ENCODE measurements at places on chromosomes 11 and 22. TPM values are rescaled to one million over a fixed set of nuclear protein-coding genes. Genes with fewer than 3 reads are reported as not detected.

GRCh38 chr22:36925388-36926290 is 12.2 kb downstream of the CSF2RB start:
- DNase-seq: no peak

- no peak for DNase-seq
Measured at GRCh38 chr11:23543651-23544222, 683.5 kb upstream of the CCDC179 start.

GRCh38 chr22:29266564-29267461 is 968 bp downstream of the RHBDD3 start:
- no peak for DNase-seq

- no peak for DNase-seq
Measured at GRCh38 chr11:100857236-100858005, 170.3 kb downstream of the ARHGAP42 start.

- DNase-seq: peak; percentile 90
Measured at GRCh38 chr22:17910561-17911311, 113.6 kb downstream of the MICAL3 start.

CDCA5 gene
- total RNA-seq: 28.5 TPM

- peak; percentile 35 for DNase-seq
Measured at GRCh38 chr11:77179048-77179447, 51.0 kb downstream of the MYO7A start.

GRCh38 chr11:82995754-82996398 is 75.8 kb downstream of the RAB30 start:
- DNase-seq: no peak

DNA sequence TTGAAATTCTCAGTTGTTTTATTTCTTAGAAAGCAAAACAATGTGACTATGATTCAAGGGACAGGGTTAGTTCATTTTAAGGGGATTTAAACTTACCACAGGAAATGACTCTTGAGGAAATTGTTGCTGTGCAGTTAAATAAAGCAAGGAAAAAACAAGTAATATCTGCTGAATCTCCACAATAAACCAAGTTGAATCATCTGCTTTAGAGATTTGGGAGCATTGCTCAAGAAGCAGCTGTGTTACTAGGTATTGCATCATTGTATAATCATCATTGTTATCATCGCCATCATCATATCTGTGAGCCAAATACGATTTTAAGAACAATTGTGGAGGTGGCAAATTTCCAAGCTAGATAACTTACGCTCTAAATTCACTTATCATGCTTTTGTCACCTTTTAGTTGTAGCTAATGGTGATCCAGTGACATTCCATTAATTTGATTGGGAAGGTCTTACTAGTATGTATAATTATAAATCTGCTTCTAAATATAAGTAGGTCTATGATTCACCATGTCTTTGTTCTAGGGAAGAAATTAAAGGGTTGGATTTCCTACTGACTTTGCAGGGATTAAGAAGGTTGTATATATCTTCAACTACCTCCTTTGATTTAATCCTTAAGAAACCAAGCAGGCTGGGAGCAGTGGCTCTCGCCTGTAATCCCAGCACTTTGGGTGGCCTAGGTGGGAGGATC is 19.9 kb downstream of the MMP10 start:
- DNase-seq: no peak

- DNase-seq: no peak
Measured at GRCh38 chr11:5232176-5232575, 2.1 kb downstream of the HBD start.

VWA5A gene
- total RNA-seq: 31.3 TPM

DNA sequence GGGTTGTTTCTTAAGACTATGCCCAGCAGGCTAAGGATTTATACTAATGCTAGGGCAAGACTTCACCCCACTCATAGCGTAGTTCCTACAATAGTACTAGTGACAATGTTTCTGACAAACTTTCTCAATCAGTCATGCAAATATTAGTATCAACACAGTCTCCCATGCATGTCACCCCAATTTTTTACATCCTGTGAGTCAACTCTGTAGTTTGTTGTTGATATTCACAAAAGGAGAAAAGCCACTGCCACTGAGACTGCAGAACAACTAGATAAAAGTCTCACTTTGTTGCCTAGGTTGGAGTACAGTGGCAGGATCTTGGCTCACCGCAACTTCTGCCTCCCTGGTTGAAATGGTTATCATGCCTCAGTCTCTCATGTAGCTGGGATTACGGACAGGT is 155.2 kb downstream of the RBFOX2 start:
- no peak for DNase-seq

DNA sequence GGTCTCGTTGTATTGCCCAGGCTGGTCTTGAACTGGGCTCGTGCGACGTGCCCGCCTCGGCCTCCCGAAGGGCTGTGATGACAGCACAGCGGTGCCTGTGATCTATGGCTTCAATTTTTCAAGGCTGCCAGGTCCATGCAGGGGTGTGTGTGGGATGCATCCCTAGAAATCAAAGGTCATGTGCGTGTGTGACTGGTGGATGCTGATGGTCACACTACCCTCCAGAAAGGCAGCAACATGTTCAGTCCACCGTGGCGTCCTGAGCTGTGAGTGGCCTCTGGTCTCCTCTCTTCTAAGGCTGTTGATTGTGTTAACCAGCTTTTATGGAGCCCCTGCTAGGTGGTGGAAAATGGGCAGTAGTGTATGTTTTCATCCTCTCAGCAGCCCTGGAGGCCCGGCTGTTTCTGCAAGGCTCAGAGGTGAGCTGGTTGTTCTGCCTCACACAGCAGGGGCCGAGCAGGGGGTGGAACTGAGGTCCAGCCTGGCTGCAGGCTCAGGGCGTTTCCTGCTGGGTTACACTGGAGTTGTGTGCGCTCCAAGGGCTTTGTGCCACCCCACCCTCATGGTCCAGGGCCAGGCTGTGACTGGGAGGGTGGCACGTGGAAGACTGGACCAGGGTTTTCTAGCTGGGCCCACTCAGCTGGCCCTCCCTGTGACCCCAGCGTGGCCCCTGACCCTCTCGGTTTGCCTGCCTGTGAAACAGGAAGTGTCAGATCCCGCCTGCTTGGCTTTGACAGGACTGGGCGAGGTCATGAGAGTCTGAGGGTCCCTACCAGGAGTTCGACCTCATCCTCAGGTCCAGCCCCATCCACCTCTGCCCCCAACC is 7.7 kb downstream of the BIK start:
- no peak for DNase-seq

OR51B4 gene
- 0.74 TPM for total RNA-seq

ARHGAP42 gene
- total RNA-seq: 12.1 TPM

GRCh38 chr11:119388103-119388502 is 6.6 kb upstream of the USP2 start:
- no peak for DNase-seq

DNA sequence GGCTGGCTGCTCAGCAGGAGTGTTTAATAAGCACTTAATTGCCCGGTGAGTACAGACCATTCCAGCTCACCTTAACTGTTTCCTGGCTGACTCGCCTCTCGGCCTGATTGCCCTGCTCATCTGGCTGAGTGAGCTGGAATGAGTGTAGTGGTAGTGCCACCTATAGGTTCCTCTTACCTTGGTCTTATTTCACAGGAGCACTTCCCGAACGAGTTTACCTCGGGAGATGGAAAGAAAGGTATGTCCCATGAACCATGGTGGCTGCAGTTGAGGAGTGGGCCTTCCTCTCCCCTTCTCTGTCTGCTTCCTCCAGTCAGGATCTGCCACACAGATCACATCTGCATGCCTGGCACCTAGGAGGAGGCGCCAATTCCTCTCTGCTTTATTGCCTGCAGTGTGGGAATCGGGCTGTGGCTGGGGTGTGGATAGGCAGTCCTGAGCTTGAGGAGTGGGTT is 26.7 kb downstream of the UPB1 start:
- peak; percentile 28 for DNase-seq

DNA sequence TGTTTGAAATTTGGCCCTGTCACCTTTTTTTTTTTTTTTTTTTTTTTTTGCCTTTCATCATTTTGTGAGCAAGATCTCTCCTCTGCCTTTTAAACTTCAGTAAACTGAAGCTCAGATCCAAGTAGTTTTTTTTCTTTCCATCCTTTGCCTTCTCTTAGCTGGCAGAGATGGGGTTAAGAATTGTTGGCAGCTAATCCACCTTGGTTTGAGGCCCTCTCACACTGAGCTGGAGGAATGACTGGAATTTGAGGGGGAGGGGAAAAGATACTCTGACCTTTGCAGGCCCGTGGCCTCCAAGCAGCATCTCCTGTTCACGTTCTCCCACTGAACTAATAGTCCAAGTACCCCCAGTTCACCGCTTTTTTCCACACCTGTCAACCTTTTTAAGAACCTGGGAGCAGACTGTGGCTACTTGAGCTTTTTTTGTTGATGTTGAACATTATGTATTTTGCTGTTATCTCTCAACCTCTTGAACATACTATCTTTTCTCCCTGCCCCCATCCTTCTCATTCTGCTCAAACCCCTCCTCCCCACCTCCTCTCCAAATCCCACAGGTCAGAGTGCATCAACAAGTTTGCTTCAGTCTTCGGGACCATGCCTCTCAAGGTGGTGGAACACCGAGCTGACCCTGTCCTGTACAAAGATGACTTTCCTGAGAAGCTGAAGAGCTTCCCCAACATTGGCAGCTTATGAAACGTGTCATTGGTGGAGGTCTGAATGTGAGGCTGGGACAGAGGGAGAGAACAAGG is 66.2 kb downstream of the ALX4 start:
- no peak for DNase-seq

DNA sequence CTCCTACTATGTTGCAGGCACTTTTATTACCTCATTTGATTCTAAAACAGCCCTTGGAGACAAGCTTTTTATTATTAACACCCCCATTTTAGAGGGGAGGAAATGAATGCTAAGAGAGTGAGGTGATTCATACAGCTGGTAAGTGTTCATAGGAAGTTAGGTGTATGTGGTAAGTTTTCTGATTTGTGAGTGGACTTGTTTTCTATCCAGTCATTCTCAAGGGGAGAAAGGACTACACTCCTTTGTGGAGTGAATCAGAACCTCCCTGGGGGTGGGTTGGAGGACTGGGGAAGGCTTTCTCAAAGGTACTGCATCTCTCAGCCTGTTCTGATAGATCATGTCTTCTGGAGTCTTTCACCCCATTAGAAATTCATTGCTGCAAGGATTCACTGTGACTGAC is 23.5 kb downstream of the PKNOX2 start:
- DNase-seq: no peak

GRCh38 chr11:74648894-74649293 is 56.5 kb downstream of the POLD3 start:
- no peak for DNase-seq

NEFH gene
- 18.6 TPM for total RNA-seq

DNA sequence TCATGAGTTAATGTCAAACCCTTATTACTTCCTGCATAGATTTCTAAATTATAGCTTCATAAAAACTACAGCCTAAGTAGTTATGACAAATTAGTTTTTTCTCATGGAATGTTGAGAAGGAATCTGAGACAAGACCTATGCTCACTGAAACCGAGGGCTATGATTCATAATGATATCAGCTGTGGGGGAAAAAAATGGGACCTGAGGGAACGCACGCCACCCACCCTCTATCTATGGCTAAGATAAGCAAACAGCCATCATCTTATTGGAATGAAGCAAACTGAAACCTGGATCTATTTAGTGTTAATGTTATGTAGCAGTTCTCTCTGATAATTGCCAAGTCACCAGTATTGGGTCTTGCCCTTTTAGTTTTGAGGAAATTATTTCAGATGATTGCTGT is 906.9 kb upstream of the RAG2 start:
- no peak for DNase-seq

MAP6 gene
- total RNA-seq: 23.8 TPM

CCDC87 gene
- total RNA-seq: 26.3 TPM

DNA sequence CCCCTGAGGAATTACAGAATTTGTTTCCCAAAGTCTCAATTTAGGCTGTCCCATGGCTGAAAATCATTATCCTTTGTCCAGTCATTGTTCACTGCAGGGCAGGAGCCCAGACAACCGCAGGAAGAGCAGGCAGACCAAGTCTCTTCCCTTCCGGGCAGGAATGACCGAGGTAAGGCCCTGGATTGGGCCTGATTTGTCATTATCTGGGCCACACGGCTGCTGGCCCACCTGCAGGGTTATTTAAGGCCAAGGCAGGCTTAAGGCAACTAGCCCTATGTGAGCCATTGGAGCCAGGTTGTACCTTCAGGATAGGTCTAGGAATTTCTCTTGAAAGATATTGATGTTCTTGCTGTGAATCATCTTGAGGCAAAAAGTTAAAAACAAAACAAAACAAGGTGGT is 9.7 kb upstream of the IL10RA start:
- no peak for DNase-seq

DNA sequence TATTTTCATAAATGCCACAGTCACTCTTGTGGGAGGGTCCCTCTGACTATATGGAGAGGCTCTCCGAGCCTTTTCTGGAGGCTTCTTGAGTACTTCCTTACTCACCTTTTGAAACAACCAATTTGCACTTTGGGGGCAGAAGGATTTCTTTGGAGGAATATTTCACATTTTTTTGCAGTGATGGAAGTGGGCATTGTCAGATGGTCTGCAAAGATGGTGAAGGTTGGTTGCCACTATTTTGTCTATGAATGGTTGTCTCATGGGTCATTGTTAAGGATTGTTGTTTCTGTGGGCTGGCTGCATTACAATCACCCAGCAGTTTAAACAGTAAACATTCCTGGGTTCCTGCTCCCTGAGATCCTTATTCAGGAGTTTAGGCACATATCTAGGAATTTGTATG is 388.2 kb downstream of the TMEM135 start:
- DNase-seq: no peak

ZNF280B gene
- 51.2 TPM for total RNA-seq

OR6A2 gene
- total RNA-seq: 2.6 TPM

GRCh38 chr11:83663446-83663845 is 377.3 kb upstream of the CCDC90B start:
- DNase-seq: no peak

DNA sequence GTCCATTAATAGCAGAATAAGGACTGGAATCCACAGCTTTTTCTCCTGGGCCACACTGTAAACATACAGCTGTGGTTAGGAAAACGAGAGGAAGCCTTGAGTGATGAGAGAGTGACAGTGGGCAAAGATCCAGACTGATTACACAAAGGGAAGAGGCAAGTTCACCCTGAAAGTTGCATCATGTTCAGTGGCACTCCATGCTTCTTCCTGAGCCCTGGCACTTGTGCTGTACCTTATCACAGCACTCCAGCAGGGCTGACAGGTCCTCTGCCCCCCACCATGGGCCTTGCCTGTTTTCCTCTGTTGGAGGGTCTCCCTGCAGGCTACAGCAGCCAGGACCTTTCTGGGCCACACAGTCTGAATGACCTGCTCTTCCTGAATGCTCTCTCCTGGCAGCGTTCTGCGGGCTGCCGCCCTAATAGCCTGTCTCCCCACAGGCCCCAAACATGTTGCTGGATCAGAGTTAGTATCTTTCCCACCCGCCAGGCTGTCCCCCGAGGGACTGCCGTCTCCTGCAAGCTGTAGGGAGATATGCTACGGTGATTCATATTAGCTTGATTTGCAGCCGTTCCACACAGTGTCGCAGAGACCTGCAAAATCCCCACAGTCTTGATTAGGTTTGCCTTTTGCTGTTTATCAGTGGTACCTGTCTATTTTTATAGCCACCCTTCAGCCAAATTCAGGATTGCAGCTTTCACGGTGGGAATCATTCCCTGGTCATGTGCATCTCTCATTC is 60.2 kb downstream of the NTM start:
- no peak for DNase-seq

- DNase-seq: no peak
Measured at GRCh38 chr22:49718396-49718795, 109.3 kb downstream of the BRD1 start.
